NCI-H2107 (cell line): ENCODE measurements at places on chromosomes 7 and 10.

DNA sequence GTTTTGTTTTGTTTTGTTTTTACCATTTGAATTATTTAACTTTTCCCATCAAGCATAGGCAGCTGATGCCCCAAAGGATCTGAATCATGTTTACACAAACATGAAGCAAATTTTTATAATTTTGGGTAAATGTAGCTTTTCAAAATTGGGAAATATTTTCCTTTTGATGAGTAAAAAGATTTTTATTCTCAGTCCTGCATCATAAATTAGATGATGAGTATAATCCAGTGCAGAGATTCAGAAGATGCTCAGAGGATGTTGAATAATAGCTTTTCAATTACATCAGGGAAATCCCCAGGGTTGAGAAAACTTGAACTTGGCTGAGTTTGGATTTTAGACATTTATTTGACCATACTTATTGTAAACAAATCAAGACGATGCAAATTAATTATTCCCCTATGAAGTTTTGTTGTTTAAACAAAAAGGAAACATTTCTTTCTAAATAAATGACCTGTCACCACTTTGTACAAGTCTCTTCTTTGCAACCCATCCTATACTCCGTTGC is 121.7 kb downstream of the FAM204A start:
- no peak for DNase-seq

DNA sequence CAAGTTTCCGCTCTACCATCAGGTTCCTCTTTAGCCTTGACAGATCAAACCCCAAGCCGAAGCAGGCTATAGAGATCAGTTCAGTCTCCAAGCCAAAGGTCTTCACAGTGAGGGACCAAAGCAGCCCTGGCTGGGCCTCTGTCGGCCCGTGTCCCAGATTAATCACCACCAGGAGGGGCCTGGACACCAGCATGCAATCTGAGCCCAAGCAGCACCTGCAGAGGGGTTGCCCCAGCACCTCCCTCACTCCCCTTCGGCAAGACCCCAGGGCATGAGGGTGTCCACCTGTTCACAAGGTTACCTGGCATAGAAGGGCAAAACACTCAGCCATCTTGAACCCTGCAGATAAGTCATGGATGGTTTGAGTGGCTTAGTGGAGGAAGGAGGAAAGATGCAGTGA is 36.0 kb downstream of the FBXW4 start:
- no peak for DNase-seq

DNA sequence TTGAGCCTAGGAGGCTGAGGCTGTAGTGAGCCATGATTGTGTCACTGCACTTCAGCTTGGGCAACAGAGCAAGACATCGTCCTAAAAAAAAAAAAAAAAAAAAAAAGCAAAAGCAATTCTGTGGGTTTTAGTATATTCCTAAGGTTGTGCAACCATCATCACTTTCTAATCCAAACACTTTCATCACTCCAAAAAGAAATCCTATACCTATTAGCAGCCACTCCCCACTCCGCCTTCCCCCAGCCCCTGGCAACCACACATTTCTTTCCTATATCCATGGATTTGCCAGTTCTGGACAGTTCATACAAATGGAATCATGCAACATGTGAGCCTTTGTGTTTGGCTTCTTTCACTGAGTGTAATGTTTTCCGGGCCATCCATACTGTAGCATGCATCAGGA is 20.4 kb downstream of the ZAN start:
- DNase-seq, result no peak

GRCh38 chr7:92375013-92375412 is 72.3 kb upstream of the GATAD1 start:
- no peak for DNase-seq

DNA sequence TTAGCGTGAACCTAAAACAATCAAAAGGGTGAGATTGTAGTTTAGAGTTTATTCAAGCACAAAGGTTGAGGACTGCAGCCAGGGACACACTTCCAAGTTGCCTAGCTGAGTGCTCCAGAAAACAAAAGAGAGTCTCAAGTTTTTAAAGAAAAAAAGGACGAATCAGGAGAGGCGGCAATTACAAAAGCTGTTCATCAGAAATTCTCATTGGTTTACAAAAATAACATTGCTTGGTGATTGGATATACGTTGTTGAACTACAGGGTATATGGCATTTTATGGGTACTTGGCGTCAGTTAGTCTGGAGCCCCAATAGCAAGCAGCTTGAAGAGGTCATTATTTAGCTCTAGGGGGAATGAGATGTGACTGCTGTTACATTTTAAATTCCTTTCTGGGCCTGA is 11.5 kb downstream of the ZNF438 start:
- DNase-seq, result no peak

DNA sequence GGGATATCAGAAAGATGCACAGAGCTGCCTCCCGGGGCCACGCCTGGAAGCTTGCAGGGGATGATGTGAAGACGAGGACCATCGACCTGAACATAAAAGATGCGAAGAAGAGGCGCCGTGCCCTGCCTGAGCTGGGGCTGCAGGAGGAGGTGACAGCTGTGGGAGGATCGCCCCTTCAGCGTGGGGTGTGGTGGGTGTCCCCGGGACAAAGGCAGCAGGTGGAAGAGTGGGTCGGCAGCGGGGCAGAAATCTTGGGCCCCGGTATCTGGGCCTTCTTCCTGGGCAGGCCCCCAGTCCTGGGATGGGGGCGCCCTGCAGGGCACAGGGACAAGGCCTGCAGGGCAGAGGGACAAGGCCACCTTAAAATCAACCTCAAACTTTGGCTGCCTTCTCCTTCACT is 134.9 kb downstream of the OR13A1 start:
- DNase-seq, result no peak

DNA sequence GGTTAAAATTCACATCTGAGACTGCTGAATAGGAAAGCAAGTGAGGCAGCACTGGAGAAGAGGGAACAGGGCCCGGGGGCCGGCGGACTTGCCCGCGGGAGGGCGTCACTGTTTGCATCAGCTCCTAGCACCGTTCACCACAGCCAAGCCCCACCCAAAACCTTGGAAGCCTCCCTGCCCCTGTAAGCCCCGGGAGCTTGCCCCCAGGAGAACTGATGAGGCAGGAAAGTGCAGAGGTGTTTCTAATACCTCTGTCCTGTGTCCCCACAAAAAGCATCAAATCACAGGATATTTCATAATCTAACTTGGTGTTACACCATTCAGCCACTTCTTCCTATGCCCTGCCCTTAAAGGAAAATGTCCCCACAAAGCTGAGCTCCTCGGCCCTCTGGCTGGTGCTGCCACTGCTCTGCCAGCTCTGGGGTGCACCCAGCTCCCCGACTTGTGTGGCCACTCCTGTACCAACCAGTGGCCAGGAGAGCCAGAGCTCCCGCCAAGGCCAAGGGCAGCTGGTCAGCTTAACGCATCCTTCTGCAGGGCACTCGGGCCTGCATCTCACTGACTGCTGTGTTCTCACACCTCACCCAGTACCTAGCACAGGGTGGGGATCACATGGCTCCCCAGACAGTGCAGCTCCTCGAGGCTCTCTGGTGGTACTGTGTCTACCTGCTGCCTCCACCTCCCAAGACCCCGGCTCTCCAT is 47.3 kb upstream of the CNPY1 start:
- no peak for DNase-seq

DNA sequence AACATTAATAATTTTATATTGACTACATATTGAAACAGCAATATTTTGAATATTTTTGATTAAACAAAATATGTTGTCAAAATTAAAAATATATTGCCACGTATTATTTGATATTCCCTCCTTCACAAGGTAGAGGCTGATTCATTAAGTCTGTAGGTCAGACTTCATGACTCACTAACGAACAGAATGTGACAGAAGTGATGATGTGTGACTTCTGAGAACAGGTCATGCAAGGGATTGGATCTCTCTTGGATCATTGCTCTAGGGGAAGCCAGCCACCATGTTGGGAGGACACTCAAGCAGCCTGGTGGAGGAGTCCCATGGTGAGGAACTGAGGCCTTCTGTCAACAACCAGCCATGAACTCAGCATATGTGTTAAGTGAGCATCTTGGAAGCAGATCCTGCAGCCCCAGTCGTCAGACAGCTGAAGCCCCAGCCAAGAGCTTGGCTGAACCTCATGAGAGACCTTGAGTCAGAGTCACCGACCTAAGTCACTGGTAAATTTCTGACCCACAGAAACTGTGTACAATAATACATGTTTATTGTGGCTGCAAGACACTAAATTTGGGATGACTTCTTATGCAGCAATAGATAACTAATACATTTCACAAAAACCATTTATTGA is 66.6 kb downstream of the HTR5A start:
- DNase-seq, result no peak

- no peak for DNase-seq
Measured at GRCh38 chr7:129122751-129123509, 21.6 kb upstream of the TSPAN33 start.

GRCh38 chr7:107014387-107015023 is 30.0 kb upstream of the PRKAR2B start:
- DNase-seq, result peak; percentile 26

DNA sequence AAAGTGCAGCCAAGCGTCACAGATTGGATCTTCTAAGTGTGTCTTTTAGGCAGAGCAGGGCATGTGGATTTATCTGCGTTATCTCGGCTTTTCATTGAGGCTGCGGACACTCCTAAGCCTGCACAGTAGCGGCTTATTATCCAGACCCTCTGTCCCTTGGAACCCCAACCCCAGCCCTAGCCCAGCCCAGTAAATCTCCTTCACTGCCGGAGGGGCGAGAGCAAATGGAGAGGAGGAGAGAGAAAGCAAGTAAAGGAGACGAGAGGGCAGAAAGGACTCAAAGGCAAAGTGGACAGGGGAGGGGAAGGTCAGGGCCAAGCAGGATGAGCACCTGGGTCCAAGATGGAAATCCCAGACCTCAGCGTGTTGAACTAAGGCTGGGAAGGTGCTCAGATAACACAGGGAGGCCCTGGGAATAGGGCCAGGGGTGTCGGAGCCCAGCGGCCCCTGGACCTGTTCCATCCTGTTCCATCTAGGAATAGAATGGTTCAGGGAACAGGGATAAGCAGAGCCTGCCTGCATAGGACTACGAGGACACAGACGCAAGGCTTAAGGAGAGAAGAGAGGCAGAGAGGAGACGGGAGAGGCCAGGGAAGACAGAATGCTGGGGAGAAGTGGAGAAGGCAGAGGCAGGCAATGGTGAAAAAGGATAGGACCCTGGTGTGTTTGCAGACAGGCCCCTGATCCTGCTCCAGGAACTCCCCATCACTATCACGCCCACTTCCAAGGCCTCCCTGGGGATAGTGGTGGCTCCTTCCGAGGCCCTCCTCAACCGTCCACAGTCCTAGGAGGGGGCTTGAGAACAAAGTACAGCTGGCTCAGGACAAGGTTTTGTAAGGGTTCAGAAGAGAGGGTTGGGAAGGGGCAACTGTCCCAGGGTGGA is 99.6 kb downstream of the CHST15 start:
- DNase-seq, result no peak

DNA sequence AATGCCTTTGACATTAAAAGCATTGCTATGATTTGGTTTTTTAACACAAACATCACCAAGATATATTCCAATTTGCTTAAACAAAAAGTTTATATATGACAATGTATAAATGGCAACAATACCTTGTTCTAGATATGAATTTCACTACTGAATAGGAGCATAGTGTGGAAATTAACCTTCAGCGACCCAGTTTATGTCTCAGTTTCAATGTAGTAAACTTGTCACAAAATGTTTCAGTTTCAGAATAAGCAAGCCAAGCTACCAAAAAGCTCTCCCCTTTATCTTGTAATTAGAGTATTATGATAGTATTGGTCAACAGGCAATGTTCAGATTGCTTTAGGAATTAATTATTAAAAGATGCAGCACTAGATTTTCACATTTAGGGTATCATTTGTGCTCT is 99.6 kb upstream of the PCDH15 start:
- DNase-seq, result no peak

DNA sequence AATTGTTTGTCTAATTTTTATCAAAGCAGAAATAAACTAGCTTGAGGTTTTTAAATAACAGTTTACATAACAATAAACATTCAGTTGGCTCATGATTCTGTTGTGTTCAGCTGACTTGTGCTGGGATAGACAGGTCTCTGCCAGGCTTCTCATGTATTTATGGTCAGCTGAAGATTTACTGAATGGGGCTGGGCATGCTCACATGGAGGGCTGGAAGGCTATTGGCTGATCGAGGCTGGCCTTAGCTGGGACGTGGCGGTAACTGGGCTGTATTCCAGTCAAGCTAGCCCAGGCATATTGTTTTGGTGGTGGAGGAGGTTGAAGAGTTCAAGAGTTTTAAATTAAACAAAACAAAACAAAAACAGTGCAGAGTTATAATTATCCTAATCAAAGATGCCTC is 251.0 kb upstream of the MTPN start:
- DNase-seq, result no peak

GRCh38 chr7:142668495-142668894 is 80.8 kb upstream of the PRSS1 start:
- DNase-seq, result no peak

DNA sequence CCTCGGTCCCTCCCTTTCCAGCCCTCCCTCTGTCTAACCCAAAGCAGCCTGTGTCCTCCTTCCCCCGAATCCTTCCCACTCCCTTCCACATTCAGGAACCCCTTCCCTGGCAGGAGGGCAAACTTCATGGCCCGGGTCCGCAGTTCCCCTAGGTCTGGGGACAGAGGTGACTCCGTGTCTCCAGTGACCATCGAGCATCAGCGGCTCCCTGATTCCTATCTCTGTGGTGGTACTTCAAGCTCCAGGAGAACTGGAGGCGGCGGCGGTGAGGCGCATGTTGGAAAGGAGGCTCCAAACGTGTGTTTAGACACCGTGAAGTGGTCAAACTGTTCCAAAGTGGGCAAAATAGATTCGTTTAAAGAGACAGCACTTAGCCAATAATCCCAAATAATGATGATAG is 148.1 kb downstream of the PAXIP1 start:
- no peak for DNase-seq
